ENCODE measurements at places on chromosomes 7 and 10.

- no peak for DNase-seq
These were observed 98.2 kb downstream of the MDFIC start for GRCh38 chr7:115019882-115020605.

DNA sequence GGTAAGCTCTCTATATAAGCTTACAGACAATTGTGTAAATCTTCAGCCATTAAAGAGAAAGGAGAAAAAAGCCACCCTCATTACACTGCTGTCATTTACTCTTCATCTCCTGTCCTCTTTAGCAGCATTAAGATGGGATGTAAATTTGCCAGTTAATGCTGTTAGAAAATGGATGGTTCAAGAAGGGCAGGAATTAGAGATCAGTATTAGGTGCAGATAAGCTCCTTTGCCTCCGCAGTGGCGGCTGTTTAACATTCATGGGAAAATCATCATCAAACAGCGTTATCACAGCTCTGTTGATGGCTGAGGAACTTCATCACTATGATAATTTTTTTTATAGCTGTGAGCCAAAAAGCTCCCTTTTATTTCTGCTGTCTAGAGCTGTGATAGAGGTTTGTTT lies 61.8 kb upstream of the FAM204A start:
- DNase-seq: no peak

- no peak for DNase-seq
These were observed 1.4 kb downstream of the SMKR1 start for GRCh38 chr7:129503725-129504124.

GRCh38 chr10:6399231-6399741 lies 180.8 kb downstream of the PRKCQ start:
- peak; percentile 39 for DNase-seq

GRCh38 chr7:76071316-76072242 lies 23.7 kb downstream of the MDH2 start:
- DNase-seq: no peak

DNA sequence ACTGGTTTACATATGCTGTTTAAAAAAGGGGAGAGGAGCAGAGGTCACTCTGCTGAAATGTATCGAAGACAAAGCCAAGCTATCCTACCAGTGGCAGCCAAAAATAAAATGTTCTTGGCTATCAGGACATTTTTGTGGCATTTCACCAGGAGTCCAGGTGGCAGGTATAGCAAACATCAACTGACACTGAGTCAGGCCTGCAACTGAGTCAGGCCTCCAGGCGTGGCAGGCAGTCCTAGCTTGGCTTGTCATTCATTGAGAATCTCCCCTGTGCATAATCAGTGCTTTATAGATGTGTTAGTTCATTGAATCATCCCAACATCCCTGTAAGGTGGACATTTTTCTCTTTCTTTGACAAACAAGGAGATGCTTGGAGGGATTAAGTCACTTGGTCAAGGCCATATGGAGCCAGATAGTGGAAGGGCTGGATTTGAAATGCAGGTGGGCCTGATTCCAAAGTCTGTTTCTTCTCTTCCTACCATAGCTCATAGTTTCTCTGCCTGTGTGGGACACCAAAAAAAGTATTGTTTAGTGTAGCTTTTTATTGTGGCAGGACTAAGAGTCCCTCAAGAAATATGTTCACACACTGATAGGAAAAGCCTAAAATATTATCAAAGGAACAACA lies 4.3 kb downstream of the DYNC1I1 start:
- DNase-seq: no peak

DNA sequence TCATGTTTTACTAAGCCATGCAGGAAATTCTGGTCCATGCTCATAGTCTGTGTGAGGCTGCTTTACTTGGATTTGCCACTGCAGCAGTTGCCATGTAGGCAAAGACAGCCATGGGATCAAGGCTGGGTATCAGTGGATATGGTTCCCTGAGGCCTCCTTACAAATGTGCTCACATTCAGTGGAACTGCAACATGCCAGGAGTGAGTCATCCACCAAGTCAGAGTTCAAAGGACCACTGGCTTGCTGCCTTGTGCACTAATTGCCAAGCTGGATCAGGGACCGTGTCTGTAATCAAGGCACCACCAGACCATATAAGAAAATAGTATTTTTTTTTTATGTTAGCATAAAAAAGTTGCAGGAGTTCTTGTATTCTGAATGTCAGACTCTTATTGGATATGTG lies 101.0 kb downstream of the CDCA7L start:
- DNase-seq: no peak

DNA sequence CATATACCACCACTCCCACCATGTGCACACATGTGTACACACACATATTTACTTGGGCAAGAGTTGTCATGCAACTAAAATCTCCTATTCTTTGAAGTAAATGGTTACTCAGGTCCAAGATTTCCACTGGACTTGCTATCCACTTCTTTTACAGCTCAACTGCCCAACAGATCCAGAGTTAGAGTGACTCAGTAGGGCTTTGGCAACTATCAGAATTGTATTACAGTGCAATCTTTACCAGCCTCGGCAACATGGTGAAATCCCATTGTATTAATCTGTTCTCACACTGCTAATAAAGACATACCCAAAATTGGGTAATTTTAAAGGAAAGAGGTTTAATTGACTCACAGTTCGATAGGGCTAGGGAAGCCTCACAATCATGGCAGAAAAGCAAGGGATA lies 51.9 kb upstream of the ABLIM1 start:
- peak; percentile 40 for DNase-seq

DNA sequence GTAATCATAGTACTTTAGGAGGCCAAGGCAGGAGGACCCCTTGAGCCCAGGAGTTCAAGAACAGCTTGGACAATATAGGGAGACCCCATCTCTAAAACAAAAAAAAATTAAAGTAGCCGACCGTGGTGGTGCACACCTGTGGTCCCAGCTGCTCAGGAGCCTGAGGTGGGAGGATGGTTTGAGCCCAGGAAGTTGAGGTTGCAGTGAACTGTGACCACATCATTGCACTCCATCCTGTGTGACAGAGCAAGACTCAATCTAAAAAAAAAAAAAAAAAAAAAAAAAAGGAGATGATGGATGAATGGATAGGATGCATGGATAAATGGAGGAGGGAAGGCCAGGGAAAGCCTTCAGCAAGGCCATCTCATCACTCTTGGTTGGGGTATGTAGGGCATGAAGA lies 33.4 kb upstream of the BMPR1A start:
- no peak for DNase-seq

DNA sequence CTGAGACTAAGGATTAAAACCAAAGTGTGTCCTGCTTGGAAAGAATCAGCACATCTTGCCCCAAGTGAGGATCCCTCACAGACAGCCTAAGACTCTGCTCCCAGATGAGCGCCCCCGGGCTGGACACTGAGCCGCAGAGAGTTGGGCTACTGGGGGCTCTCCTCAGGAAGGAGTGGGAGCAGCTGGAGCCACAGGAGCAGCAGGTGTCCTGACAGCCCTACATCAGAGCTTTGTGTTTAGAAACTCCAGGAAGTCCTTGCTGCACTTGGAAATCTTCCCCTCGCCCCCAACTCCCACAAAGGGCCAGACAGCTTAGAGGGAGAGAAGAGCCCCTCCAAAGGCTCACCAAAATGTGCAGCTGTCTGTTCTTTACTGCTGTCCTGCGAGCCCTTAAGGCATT lies 172.2 kb downstream of the HERPUD2 start:
- no peak for DNase-seq

- DNase-seq: peak; percentile 63
These were observed 87.2 kb upstream of the PFKP start for GRCh38 chr10:2980116-2980515.

- no peak for DNase-seq
These were observed 29.6 kb downstream of the ABCB4 start for GRCh38 chr7:87445897-87446296.

DNA sequence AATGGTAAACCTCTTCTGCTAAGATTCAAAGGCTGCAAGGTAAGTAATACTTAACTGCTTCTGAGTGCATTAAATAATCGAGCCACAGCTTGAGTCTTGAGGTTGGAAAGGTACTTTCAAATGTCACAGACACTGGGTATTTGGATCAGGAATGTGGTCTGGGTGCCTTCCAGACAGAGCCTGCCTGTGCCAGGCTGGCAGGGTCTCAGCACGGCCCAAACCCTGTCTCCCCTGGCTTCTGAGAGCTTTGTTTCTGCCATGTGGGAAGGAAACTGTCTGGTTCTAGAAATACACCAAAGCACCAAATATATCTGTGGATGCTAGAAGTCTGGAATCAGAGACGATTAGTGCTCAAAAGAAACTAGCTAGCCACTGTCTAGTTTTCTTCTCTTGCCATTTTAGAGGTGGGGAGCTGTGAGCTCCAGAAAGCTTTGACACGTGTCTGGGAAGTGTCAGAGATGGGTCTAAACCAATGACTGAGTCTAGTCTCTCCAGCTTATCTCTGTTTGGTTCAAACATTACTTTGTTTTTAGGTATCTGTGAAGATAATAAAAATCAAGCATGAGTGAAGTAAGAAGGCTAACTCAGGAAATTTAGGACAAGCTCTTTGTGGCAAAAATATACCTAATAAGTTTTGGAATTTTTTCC lies 162.8 kb downstream of the CYP26A1 start:
- DNase-seq: no peak

DNA sequence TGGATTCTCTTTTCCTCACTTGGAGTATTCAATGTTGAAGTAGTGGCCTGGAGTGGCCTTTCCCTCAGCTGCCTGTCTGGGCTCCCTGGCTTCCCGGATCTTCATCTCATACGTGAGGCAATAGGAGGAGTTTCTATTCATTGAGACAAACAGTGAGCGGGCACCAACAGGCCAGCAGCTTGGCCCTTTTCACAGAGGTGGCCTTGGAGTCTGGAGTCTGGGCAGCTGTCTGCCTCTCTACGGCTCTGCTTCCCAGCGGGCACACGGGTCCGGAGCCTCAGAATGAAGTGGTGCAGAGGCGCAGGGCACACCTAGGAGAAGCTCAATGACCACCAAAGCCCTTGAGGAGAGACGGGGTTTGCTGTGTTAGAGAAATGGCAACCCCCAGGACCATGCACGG lies 169.4 kb downstream of the CCDC3 start:
- DNase-seq: no peak

DNA sequence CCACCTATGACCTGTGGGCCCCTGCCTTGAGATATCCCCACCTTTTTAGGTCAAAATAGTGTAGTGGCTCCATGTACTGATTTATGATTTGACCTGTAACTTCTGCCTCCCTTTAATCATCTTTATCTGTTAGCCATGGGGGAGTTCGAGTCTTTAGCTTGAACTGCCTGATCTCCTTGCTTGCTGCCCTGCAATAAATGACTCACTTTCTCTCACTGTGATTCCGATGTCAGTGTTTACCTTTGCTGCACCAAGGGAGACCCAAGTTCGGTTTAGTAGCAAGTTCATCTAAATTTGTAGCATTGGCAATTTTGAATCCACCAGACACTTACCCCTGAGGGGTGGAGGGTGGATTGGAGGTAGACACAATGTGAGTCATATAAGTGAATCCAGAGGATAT lies 814.6 kb upstream of the AUTS2 start:
- peak; percentile 18 for DNase-seq

DNA sequence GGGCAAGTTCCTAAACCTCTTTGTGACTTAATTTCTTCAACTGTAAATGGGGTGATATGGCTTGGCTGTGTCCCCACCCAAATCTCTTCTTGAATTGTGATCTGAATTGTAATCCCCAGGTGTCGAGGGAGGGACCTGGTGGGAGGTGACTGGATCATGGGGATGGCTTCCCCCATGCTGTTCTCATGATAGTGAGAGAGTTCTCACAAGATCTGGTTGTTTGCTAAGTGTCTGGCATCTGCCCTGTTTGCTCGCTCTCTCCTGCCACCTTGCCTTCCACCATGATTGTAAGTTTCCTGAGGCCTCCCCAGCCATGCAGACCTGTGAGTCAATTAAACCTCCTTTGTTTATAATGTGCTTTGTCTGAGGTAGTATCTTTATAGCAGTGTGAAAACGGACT lies 177.0 kb downstream of the MYOF start:
- no peak for DNase-seq

GRCh38 chr10:113153493-113154102 lies 203.6 kb downstream of the TCF7L2 start:
- DNase-seq: no peak

All from astrocyte (in vitro differentiated cells and primary cell).